NCI-H524 treated with DMSO at 0.1 percent for 48 hours (cell line): ENCODE measurements at places on chromosomes 2 and 18.

GRCh38 chr2:197258580-197258979 is 52.0 kb downstream of the ANKRD44 start:
- DNase-seq, result no peak

DNA sequence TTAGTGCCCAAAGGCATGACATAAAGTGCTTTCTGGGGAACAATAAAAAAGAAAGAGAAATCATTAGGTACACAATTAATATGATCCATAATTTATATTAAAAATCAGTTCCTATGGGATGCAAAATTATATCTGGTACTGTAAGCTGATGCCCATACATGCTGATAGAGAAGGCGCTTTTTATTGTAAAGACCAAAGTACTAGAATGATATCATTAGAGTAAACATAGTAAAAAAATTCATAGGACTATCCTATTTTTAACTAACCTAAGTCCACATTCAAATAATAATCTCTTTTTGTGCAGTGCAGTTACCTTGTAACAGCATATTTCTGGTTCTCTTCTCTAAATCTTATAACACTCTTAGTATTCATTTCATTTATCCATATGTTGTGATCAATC is 252.2 kb downstream of the ASXL3 start:
- no peak for DNase-seq

GRCh38 chr2:24576617-24577016 is 85.6 kb downstream of the NCOA1 start:
- DNase-seq, result no peak

GRCh38 chr2:19041434-19042041 is 316.9 kb downstream of the OSR1 start:
- no peak for DNase-seq

DNA sequence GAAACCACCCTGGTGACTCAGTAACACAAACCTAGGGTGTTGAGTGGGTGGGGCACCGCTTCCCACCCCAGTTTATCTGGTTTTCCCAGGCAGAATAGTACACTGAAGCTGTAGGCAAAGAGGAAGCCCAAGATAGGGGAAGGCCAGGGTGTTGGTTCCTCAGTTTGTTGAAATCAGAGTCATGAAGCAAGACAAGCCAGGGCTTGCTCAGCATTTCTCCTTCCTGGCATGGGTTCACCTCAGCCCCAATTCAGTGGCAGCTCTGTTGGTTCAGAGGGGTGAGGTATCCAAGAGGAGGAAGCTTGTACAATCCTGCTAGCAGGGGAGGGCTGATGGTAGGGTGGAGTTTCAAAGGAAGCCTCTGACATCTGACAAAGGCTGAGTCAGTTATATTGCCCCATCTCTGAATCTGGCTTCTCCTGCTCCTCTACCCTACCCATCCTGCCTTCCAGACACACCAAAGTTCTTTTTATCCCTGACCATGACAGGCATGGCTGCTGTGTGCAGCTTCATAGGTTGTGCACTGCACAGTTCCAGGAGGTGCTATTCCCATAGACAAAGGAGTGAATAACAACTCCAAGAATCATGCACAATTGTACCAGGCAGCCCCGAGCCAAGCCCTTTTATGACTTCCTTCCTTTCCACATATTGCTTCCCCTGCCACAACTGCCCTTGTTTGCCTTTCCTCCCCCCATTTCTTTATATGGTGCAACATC is 24.9 kb upstream of the RAB10 start:
- no peak for DNase-seq

GRCh38 chr2:230134496-230135129 is 65.9 kb upstream of the SLC16A14 start:
- no peak for DNase-seq

DNA sequence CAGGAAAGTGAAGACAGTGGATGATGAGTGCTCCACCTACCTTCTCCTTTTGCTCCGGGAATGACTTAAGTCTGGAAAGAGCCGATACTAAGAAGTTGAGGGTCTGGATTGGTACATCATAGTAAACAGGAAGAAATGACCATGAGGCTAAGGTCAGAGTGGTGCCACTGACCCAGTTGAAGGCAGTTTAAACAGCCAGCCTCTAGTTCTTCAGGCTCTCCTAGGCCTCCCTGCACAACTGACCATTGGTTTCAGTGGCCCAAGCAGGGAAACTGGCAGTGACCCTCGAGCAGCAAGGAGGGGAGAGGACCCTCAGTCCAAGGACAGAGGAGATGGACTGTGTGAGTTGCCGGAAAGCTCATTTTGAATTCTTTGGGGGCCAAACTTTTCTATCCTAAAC is 119.1 kb downstream of the MAP4K4 start:
- DNase-seq, result no peak

GRCh38 chr2:131029812-131030211 is 63.4 kb downstream of the FAM168B start:
- DNase-seq, result no peak

GRCh38 chr2:120746144-120746543 is 10.5 kb downstream of the GLI2 start:
- DNase-seq, result no peak

GRCh38 chr18:3912705-3913104 is 462.7 kb downstream of the TGIF1 start:
- no peak for DNase-seq

- DNase-seq, result no peak
Measured at GRCh38 chr2:160679686-160680085, 186.1 kb upstream of the RBMS1 start.

DNA sequence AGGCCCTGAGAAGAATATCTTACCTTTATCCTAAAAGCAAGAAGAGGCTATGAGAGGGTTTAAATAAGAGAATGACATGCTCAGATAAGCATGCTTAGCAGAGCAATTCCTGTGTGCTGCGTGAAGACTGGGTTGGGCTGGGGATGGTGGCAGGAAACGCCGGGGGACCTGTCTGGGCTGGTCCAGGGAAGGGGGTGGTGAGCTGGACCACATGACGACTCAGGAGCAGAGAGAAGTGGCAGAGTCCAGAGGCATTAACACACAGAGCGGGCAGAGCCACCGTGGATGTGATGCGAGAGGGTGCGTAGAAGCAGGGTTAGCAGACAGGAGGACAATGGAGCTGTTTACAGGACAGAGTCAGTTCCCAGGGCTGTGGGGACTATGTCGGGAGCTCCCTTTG is 84.5 kb downstream of the ZBTB7C start:
- no peak for DNase-seq

- DNase-seq, result no peak
Measured at GRCh38 chr2:178213991-178214390, 19.7 kb downstream of the OSBPL6 start.

DNA sequence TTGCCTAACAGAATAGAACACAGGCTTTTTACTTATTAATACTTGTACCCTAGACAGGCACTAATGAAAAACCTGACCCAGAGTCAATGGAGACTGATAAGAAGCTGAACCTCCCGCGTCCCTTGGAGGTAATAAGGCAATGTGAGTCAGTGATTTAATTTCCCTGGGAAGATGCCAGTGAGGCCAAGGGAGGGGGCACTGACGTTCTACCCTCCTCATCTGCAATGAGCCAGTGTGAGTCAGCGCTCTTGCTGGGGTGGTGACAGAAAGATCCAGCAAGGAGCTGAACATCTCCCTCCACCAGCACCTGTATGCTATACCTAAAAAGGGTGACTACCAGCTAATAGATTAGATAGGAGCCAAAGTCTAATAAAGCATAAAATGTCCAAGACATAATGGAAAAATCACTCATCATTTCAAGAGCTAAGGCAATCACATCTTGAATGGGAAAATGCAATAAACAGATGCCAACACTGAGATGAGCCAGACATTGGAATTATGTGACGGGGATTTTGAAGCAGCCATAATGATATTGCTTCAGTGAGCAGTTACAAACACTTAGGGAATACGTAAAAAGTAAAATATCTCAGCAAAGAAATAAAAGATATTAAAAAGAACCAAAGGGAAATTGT is 116.9 kb downstream of the TPGS2 start:
- DNase-seq, result no peak

DNA sequence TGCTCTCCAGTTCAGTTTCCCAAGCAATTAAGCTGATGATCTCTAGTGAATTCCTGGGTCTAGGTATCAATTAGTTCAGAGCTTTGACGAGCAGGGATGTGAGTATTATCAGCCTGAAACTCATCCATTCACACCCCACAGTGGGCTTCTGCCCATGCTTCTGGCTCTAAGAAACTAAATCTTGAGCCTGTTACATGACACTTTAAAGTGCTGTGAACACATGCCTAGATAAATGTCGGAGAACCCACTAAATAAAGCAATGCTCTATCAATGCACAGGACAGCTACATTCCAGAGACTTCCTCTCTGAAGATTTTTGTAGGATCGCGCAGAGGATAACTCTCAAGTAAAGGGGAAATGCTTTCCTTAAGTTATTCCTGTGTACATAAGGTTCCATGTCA is 356.5 kb upstream of the TNP1 start:
- DNase-seq, result no peak

DNA sequence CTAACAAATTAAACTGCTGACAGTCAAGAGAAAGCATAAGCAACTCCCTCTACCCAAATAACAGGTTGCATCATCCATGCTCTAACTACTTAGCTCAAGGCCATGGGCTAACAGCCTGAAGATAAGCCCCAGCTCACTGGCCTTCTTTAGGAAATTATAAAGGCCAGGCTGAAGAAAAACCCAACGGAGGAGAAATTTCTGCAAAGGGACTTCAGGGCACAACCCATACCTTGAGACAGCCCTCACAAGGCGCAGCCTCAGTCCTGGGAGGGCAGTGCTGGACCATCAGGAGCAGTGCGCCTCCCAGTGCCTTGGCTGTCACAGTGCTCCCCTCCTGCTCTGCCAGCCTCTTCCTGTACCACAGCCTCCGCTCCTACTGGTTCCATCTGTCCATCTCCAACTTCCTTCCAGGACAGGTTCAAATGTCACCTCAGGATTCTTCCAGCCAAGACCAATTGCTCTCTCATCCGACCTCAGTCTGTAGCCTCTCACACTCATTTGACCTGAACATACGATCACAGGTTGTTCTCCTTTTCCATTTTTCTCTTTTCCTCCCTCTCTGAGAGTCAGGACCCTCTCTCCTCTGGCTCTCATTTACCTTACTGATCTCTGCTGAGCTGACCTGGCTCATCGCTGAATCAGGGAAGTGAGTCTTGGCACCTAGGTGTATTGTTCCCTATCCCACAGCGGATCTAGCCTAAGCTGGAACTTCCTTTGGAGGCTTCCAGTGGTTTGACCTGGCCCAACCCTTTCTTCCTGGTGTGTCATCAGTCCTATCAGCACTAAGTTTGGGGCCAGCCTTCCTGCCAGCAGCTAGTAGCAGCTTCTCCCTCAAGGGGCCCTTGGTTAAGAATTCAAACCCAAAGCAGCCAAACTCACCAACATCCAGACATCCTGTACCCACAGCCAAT is 1.9 kb downstream of the MCFD2 start:
- DNase-seq, result no peak
